ENCODE measurements at places on chromosomes 2 and 18.

- DNase-seq: no peak
Measured at GRCh38 chr18:6576718-6577375, 152.7 kb upstream of the ARHGAP28 start.

- DNase-seq: no peak
Measured at GRCh38 chr2:235935773-235936172, 232.4 kb downstream of the GBX2 start.

- no peak for DNase-seq
Measured at GRCh38 chr18:38611036-38611964, 1045.7 kb upstream of the CELF4 start.

- DNase-seq: no peak
Measured at GRCh38 chr2:239715606-239716005, 309.5 kb downstream of the NDUFA10 start.

- DNase-seq: no peak
Measured at GRCh38 chr2:172735582-172736423, at the start of gene RAPGEF4. TSS of gene RAPGEF4 (plus strand) at chr2:172735845. CDS start at chr2:172735984, 139 bp downstream.

DNA sequence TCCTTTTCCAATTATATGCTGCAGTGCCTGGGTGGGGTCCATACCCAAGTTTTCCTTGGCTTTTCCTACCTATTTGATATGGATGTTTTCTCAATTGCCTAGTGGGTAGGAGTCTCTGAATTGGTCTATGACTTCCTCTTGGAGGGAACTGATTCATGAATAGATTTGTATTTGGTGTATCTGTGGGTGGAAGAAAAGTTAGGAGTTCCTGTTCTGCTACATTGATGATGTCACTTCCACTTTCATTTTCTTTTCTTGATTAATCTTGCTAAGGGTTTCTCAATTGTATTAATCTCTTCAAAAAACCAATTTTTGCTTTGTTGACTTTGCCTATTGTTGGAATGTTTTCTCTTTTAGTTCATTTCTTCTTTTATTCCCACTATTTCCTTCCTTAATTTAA lies 37.4 kb upstream of the SLC9A2 start:
- no peak for DNase-seq

- DNase-seq: peak; percentile 51
Measured at GRCh38 chr18:12904012-12904516, 20.0 kb upstream of the PTPN2 start.
